ENCODE measurements at places on chromosomes 7 and 10.
A peak's percentile ranks its signal among the peaks of the same experiment; 100 is the strongest.

- DNase-seq: no peak
Observed at GRCh38 chr7:37225285-37225969, 223.2 kb downstream of the ELMO1 start.

DNA sequence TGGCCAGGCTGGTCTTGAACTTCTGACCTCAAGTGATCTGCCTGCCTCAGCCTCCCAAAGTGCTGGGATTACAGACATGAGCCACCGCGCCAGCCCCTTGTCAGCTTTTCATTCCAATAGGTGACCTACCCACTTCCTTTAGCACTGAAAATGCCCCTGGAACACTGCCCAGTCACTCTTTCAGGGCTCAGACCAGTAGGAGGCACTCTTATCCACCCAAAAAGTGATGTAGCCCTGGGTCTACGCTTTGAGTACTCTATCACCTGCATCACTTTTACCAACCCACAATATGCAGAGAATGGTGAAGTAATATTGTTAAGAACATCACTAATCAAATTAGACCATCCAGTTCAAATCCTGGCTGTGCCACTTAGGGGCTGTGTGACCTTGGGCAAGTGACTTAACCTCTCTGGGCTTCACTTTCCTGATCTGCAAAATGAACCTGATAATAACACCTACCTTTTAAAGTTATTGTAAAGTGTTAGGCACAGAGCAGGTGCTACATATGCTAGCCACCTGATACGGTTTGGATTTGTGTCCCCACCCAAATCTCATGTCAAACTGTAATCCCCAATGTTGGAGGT is 5.2 kb downstream of the CALN1 start:
- no peak for DNase-seq

GRCh38 chr10:86393862-86394455 is 27.4 kb upstream of the GRID1 start:
- DNase-seq: no peak

DNA sequence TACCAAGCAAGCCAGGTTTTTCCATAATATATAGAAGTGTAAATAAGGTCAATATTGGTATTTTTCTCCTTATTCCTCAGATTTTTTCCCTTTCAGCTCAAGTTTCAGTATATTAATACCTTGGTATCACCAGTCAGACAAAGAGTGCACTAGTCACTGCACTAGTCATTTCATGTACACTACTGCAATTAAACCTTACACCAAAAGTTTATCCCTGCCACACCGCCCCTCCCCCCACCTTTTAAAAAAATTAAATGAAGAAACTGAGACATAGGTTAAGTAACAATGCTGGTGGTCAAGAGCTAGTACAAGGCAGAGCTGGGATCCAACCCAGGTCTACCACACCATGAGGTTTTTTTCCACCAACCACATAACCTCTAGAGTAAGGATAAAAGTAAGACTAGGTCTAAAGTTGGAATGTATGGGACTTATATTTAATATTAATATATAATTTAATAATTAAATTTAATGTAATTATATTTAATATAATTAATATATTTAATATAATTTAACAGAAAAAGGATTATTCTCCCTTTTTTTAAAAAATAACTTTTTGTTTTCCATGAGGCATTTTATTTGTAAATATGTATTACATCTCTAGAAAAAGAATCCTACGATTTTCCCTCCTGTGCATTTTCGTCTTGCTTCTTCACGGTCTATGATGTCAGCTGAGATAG is 68.5 kb downstream of the NT5C2 start:
- no peak for DNase-seq

DNA sequence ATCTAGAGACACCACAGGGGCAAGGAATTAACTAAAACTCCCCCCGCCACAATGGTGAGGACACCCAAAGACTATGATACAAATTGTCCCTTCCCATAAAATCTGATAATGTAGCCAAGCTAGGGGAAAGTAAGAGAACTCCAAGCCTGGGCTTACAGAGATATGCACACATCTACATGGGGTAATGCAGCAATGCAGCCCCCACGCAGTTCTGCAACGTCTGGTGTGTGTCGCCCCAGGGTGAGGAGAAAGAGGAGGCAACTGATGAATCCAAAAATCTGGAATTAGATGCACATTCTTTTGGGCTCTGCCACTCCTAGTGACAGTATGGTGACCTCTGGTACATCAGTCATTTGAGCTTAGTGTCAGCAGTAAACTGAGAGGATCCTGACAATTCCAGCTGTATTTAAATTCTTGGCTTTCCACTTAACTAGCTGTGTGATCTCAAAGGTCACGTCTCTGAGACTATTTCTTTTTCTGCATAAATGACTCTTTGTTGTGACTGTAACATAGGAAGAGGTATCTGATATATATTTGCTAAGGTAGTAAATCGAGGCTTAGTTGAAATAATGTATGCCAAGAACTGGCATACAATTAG is 51.5 kb downstream of the PIP4K2A start:
- DNase-seq: no peak

- DNase-seq: peak; percentile 16
Observed at GRCh38 chr7:23467291-23467805, 2.9 kb downstream of the IGF2BP3 start.

DNA sequence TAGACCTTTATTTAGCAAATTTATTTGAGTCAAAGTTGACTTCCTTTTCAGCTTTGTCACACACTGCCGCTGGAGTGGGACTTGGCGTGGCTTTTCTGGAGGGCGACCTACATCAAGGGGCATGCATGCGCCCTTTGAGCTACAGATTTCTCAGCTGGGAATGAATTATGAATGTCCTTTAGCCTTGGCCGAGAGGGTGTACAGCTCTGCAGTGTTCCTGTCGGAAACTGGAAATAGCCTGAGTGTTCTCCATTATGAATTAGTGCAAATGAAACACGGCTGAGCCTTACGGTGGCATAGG is 79.7 kb downstream of the GLRX3 start:
- DNase-seq: no peak

- DNase-seq: no peak
Observed at GRCh38 chr7:20089431-20089830, 127.8 kb downstream of the MACC1 start.

DNA sequence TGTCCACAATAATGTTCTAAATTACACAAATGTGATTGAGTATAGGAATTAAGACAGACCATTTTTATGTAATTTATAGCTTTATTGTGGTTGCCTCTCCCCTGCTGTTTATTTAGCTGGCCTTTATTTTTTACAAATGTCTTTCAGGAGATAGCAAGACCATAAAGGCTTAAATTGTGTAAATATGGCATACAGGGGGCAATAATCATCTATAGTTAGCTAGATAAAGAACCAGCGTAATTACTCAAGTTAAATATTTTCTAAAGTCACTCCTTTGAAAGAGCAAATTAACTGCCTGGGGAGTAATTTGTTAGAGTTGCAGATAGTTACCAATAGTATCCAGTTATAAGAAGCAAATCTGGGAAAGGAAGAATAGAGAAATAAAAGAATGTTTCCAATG is at the start of gene MALRD1:
MALRD1 (plus strand) TSS at position 313 of the 400 bp plus-strand sequence. CDS start 138 bp downstream, outside the sequence.
- no peak for DNase-seq

- no peak for DNase-seq
Observed at GRCh38 chr10:19840776-19841175, 24.5 kb downstream of the PLXDC2 start.

- no peak for DNase-seq
Observed at GRCh38 chr10:24428410-24428782, 219.5 kb downstream of the KIAA1217 start.

GRCh38 chr10:101137271-101137670 is 6.2 kb downstream of the TLX1 start:
- DNase-seq: no peak

- DNase-seq: peak; percentile 88
Observed at GRCh38 chr10:511101-511848, 178.2 kb downstream of the DIP2C start.

- DNase-seq: no peak
Observed at GRCh38 chr10:3140280-3140679, 32.3 kb downstream of the PITRM1 start.

DNA sequence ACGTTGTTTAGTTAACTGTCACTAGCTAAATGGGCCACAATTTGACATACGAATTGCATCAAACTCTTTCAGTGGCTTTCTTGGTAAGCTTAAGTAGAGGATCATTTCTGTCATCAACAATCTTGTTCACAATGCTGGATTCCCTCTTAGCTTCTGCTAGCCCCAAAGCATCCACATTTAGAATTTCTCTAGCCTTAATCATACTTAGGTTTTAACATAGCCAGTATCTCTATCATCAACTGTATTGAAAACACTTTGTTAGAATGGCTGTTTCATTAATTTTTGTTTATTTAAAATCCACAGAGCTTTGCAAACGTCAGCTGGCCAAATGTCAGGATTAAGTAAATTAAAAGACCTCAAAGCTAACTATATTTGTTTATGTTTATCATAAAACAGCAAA is 41.1 kb downstream of the ABRAXAS2 start:
- DNase-seq: no peak

- DNase-seq: no peak
Observed at GRCh38 chr7:102046373-102047117, 229.1 kb downstream of the CUX1 start.

- no peak for DNase-seq
Observed at GRCh38 chr7:29915481-29916215, 74.0 kb downstream of the SCRN1 start.

- DNase-seq: no peak
Observed at GRCh38 chr10:83585686-83586085, 553.6 kb upstream of the GHITM start.

- DNase-seq: no peak
Observed at GRCh38 chr10:64507651-64508028, 986.4 kb downstream of the REEP3 start.

DNA sequence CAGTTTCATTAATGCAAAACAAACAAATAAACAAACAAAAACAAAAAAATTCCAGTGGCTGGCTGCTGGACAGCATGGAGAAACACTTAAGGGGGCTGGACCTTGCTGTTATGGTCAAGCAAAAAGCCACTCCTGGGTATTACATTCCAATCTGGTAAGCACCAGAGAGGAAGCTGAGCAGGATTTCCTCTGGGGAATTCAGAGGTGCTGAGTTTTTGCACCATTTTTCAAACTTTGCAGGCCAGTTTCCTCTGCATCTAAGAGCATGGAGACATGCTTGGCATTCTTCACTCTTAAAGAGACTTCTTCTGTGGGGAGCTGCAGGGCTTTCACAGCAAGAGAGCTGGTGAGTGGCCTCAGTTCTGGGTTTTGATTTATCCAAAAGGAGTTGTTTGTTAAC is 84.5 kb downstream of the FZD1 start:
- DNase-seq: peak; percentile 91

GRCh38 chr7:27966219-27966780 is 214.3 kb downstream of the JAZF1 start:
- no peak for DNase-seq

DNA sequence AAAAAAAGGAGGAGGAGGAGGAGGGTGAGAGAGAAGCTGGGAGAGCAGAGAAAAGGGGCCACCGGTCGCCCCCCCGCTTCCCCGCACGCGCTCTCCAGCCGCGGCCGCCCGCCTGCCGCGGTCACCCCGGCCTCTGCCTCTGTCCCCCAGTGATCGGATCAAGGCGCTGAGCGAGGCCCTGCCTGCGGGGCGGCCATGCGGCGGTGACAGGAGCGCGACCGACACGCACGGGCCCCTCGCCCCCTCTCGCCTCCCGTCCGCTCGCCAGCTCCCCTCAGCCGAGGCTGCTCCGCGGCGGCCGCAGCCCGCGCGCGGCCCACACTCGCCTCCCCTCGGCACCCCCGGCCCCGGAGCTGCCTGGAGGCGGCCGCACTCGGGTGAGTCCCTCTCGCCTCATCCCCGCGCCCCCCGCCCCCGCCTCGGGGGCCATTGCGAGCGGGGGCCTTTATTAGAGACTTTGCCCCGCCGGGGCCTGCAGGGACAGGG is at the start of gene GTF2I:
GTF2I (plus strand) TSS at position 27 of the 486 bp plus-strand sequence. CDS start 31,411 bp downstream, outside the sequence.
- no peak for DNase-seq

DNA sequence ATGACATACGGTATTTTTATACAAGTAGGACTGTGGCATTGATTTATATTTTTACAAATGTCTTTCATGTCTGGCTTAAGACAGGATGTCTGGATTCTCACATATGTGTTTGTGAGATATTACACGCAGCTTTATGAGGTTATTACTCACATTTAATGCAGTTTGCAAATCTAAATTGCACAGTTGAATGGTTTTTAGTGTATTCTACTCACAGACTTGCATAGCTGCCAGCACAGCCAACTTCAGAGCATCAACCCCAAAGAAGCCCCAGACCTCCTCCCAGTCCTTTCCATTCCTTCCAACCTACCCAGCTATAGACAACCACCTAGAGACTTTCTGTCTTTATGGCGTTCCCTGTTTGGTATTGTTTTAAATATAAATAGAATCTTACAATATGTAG is 193.8 kb upstream of the SHH start:
- DNase-seq: no peak

DNA sequence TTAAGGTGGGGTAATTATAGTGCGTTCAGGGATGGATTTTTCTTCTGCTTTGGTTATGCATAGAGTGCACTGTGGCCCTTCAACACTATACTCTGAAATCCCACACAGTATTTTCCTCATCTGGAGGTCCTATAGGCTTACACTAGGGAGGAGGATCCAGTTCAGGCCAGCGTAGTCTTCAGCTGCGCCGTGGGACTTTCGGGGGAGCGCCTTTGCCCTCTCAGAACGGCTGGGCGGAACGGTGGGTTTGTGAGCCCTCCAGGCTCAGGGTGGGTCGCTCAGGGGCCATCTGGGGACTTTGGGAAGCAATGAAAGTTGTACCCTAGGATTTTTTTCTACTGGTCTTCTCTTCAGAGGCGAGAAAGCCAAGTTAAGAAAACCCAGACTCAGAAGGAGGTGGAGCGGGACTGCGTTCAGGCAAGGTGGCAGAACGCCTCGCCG is 652 bp upstream of the VPS26A start:
- DNase-seq: peak; percentile 60
